Activated CD4-positive, alpha-beta memory T cell treated with anti-CD3 and anti-CD28 coated beads for 36 hours (primary cell): ENCODE measurements at places on chromosomes 13 and 19. TPM values are rescaled to one million over a fixed set of nuclear protein-coding genes. Genes with fewer than 3 reads are reported as not detected.

- H3K4me1 ChIP-seq = peaks cover 53% of the 10 kb centered on the region
- no peaks in the 10 kb centered on the region for H3K27me3 ChIP-seq
- no peak for DNase-seq
Observed at GRCh38 chr19:2330255-2330631, 1.8 kb downstream of the SPPL2B start.

- peaks cover 28% of the 10 kb centered on the region for H3K4me1 ChIP-seq
- peaks cover 10% of the 10 kb centered on the region for H3K36me3 ChIP-seq
Observed at GRCh38 chr19:38729653-38730469, 14.4 kb downstream of the CAPN12 start.

DNA sequence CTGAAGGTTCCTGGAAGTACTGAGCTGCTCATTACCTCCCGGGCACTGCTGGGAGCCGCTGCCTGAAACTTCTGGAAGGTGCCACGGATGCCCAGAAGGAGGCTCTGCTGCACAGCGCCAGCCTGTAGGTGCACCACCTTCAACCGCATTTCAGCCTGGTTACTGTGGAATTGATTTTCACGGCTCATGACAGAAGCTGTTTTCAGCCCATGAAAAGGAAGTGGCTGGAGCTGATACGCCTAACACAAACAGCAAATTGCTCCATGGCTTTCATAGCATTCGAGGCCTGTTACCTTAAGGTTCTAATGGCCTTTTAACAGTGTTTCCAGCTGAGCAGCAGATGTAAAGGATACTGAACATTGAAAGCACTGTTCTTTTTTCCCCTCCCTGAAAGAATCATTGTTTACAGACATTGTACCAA is 22.0 kb downstream of the GPC6 start:
- H3K36me3 ChIP-seq = no peaks in the 10 kb centered on the region
- no peak overlapping the region for H3K4me3 ChIP-seq
- no peaks in the 10 kb centered on the region for H3K4me1 ChIP-seq
- no peak overlapping the region for H3K27ac ChIP-seq

DNA sequence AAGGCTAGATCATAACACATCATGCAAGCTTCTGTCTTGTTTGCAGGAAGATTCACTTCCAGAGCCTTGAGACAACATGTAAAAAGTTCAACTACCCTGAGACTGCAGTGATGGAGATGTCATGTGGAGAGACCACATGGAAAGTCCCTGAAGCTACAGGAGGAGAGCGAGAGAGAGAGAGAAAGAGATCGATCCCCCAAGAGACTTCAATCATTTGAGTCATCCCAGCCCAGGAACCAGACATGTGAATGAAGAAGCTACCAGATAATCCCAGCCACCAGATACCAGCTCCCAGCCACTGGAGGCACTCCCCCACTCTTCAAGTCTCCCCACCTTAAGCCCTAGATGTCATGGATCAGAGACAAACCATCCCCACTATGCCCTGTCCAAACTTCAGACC is 10.7 kb upstream of the EVI5L start:
- H3K27me3 ChIP-seq = peaks cover 38% of the 10 kb centered on the region
- peaks cover 14% of the 10 kb centered on the region for H3K4me1 ChIP-seq
- DNase-seq = no peak
- no peak overlapping the region for H3K27ac ChIP-seq
- H3K36me3 ChIP-seq = peaks cover 2% of the 10 kb centered on the region
- H3K4me3 ChIP-seq = no peak overlapping the region

- no peak overlapping the region for H3K4me3 ChIP-seq
- no peak overlapping the region for H3K27ac ChIP-seq
- H3K36me3 ChIP-seq = peaks cover 43% of the 10 kb centered on the region
- peaks cover 10% of the 10 kb centered on the region for H3K4me1 ChIP-seq
- no peak for DNase-seq
Observed at GRCh38 chr19:40583283-40583682, 6.6 kb downstream of the SHKBP1 start.

GRCh38 chr13:46521921-46522747 is 30.8 kb upstream of the LRCH1 start:
- DNase-seq = no peak
- peaks cover 12% of the 10 kb centered on the region for H3K27me3 ChIP-seq
- no peak overlapping the region for H3K27ac ChIP-seq
- no peak overlapping the region for H3K4me3 ChIP-seq
- peaks cover 3% of the 10 kb centered on the region for H3K4me1 ChIP-seq

- H3K4me1 ChIP-seq = peaks cover 67% of the 10 kb centered on the region
- DNase-seq = no peak
- peak overlapping the region; percentile 99 for H3K27ac ChIP-seq
- H3K36me3 ChIP-seq = peaks cover 24% of the 10 kb centered on the region
- no peaks in the 10 kb centered on the region for H3K27me3 ChIP-seq
- peak overlapping the region; percentile 82 for H3K4me3 ChIP-seq
Observed at GRCh38 chr19:29665826-29666577, 741 bp downstream of the PLEKHF1 start.

- no peak overlapping the region for H3K4me3 ChIP-seq
- H3K27me3 ChIP-seq = no peaks in the 10 kb centered on the region
- H3K4me1 ChIP-seq = no peaks in the 10 kb centered on the region
- no peak for DNase-seq
- H3K27ac ChIP-seq = no peak overlapping the region
Observed at GRCh38 chr13:104757712-104758111, 1691.5 kb upstream of the SLC10A2 start.

- H3K27ac ChIP-seq = peak overlapping the region; percentile 4
- H3K27me3 ChIP-seq = peaks cover 18% of the 10 kb centered on the region
- peak overlapping the region; percentile 51 for H3K4me3 ChIP-seq
- peaks cover 11% of the 10 kb centered on the region for H3K4me1 ChIP-seq
Observed at GRCh38 chr19:40529093-40529954, 47.3 kb upstream of the SHKBP1 start.

GRCh38 chr13:37618554-37618953 is 20.0 kb upstream of the POSTN start:
- H3K36me3 ChIP-seq = no peaks in the 10 kb centered on the region
- H3K27ac ChIP-seq = no peak overlapping the region
- no peaks in the 10 kb centered on the region for H3K4me1 ChIP-seq
- DNase-seq = no peak

GRCh38 chr13:106350208-106350607 is 185.3 kb downstream of the EFNB2 start:
- peaks cover 21% of the 10 kb centered on the region for H3K27me3 ChIP-seq
- H3K36me3 ChIP-seq = no peaks in the 10 kb centered on the region
- no peaks in the 10 kb centered on the region for H3K4me1 ChIP-seq
- no peak overlapping the region for H3K4me3 ChIP-seq
- DNase-seq = no peak

DNA sequence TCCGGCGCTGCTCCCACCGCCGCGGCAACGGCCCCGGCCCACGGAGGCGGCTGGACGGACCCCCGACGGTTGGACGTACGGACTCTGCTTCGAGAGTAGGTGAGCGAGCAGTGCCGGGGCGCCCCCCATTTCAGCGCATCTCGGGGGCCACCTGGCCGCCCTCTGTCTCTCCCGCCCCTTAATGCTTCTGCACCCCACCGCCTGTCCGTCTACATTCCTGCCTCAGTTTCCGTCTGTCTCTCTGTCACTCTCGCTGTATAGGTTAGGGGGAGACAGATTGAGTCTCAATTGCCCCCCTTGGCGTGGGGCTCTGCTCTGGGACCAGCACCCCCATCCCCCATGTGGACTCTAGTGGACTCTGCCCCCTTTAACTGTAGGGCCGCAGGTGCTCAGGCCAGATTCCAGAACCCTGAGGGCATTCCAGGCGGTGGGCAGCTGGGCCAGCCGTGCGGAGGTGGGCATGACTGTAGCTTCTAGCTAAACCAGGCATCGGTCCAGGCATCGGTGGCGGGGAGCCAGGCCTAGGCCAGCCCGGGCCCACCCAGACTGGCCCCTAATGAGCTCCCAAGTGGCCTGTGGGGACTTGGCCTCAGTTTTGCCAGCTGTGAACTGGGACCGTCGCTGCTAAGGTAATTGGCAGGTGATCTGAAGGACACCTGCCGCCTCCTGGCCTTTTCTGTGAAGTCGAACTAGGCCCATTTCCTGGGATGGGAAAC is 373 bp downstream of the TNFAIP8L1 start:
- no peaks in the 10 kb centered on the region for H3K36me3 ChIP-seq
- peak overlapping the region; percentile 94 for H3K4me3 ChIP-seq
- H3K27ac ChIP-seq = peak overlapping the region; percentile 65
- H3K4me1 ChIP-seq = peaks cover 25% of the 10 kb centered on the region
- no peaks in the 10 kb centered on the region for H3K27me3 ChIP-seq

DNA sequence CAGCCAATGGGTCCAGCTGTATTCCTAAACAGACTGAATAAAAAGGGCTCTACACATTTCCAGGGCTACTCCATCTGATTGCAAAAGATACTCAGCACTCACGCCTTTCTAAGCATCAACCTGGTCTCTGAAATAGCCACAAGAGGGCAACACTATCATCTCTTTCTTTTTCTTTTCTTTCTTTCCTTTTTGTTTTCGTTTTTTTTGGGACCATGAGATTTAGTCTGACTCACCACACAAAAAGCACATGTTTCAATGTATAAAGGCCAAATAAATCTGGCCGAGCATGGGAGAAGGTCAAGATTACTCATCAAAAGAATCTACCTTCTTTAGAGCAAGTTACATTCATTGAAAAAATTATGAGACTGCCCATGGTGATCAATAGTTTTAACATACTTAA is 805.6 kb upstream of the ARGLU1 start:
- no peak overlapping the region for H3K27ac ChIP-seq
- H3K27me3 ChIP-seq = no peaks in the 10 kb centered on the region
- no peak for DNase-seq
- H3K36me3 ChIP-seq = no peaks in the 10 kb centered on the region

The ZNF600 gene
- 13.4 TPM for total RNA-seq

The SMIM44 gene
- total RNA-seq = not detected

The PLPPR3 gene
- not detected for total RNA-seq

The CACNA1A gene
- 0.74 TPM for total RNA-seq

The OSCAR gene
- 0.59 TPM for total RNA-seq

The ARHGAP45 gene
- total RNA-seq = 142 TPM

The CAMSAP3 gene
- 0.31 TPM for total RNA-seq
